Renal pelvis (tissue), 12 donors: ENCODE measurements at places on chromosomes 6 and 20. TPM values are rescaled to one million over a fixed set of nuclear protein-coding genes. Genes with fewer than 3 reads are reported as not detected.

VGLL2 gene
- not detected for polyA plus RNA-seq

MAFB gene
- 143 TPM for polyA plus RNA-seq

TENT5A gene
- 5.3 TPM for polyA plus RNA-seq

MEP1A gene
- not detected for polyA plus RNA-seq

TMEM151B gene
- polyA plus RNA-seq: 1.0 TPM

NOP56 gene
- 255 TPM for polyA plus RNA-seq

PSORS1C2 gene
- 0.10 TPM for polyA plus RNA-seq

HLA-G gene
- 5.7 TPM for polyA plus RNA-seq

GPR63 gene
- polyA plus RNA-seq: 4.3 TPM

INSM1 gene
- not detected for polyA plus RNA-seq

CGA gene
- polyA plus RNA-seq: not detected

C20orf204 gene
- 1.3 TPM for polyA plus RNA-seq

ADGRB3 gene
- 3.5 TPM for polyA plus RNA-seq
